CD4-positive, alpha-beta T cell (primary cell): ENCODE measurements at places on chromosomes 4 and X.

DNA sequence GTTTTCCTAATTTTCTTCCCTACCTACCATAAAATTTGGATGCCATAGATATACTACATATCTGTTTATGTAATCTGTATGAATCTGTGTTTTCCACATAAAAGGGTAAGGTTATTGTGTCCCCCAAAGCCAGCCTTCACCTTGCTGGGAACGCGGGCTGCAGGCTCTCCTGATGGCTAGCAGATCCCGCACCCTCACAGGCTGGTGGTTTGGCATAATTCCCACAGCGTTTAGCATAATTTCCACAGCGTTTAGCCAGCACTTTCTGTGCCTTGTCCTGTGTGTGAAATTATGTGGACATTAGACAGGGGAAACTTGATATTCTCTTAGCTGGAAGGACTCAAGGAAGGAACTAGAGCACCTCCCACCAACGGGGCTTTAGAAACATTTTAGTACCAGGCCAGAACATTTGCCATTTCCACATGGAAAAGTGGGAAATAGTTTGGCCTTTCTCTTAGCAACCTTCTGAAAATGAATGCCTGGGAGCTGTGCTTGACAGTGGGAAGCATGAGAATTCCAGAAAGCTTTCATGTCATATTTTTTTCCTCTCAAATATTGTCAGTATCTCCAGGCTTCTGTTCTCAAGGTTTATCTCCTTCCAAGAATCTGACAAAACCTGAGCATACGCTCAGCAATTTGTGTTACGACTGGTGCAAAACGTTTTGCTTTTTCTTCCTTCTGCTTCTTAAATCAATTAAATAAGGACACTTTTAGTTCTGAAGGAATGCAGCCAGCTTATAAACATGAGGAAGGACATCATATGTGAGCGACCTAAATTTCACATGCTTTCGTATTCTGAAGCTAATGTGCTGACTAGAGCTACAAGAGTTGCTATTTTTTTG, 67.9 kb downstream of the STK32B start:
- no peak for DNase-seq

GRCh38 chr4:179766938-179767337, 2324.7 kb upstream of the AGA start:
- no peak for DNase-seq

- no peak for DNase-seq
Measured at GRCh38 chr4:152672206-152673092, 7.3 kb downstream of the TMEM154 start.

DNA sequence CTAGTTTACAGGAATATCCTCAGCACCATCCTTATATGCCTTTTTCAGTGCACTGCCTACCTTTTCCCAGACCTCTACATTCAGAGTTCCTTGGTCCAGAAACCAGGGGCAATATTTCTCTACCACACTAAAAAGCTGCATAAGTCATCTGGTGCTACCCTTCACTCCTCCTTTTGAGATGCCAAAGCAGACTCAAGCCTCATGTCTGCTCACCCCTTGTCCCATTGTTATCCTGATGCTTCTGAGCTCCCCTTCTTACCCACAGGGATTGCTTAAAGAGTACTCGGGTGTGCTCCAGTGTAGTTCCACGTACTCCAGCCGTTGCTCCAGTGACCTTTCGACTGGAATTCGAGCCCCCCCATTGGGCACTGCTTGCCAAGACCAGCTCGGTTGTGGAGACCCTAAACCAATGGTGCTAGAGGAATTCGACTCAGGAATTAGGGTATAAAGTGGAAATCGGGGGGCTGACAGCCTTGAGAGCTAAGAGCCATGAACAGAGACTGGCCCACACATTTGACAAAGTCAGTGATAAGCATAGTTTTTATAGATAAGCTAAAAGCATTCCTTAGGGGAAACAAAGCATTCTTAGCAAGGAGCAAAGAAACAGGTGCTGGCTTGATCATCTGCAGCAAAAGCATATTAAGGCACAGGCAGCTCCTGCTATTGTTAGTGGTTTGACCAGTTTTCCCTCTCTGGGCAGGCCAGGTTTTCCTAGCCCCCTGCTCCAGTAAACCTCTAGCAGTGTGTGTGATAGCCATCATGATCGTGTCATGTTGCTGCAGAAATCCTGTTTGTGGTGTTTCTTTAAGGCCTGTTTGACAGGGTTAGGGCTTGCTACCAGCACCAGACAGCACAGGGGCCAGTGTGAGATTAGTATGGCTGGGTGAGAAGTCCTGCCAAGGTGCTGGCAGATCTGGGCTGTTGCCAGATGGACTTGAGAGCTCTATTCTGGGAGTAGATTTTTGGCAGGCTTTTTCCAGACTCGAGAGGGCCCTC, 57.5 kb upstream of the WDR1 start:
- DNase-seq = no peak

GRCh38 chr4:15714646-15715435, 12.0 kb downstream of the BST1 start:
- no peak for DNase-seq

DNA sequence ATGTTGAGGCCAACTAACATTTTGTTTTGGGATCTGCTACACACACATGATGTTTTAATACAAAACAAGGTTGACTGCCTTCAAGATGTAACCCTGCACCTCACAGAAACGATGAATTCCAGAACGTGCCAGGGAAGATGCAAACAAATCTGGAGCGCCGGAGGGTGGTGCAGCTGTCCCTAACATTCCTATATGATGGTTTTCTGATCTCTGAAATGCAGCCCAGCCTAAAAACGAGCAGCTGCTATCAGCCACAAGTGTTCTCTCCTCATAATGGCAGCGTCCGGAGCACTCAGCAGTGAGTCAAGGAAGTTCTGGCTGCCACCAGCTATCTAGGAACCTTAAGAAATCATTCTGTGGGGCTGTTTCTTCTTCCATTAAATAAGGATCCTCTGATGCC, 333.4 kb downstream of the NR3C2 start:
- DNase-seq = no peak

DNA sequence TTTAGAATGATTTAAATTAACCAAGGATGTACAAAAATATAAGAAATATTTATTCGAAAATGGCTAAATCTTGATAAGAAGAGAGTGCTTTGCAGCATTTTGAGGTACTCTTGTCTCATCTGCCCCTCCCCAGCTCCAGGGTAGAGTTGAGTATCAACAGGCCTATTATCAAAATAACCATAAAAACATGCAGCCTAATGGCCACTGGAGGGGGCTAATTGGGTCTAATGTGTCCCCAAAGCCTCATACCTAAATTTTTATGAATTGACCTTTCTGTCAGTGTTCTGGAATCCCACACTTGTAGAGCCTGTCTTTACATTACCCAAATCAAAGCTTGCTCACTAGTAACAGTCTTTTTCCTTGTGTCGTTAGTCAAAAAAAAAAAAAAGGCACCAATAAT, 544.9 kb upstream of the CPXCR1 start:
- DNase-seq = no peak
